ENCODE measurements at places on chromosomes 13 and 19.

- peak; percentile 100 for DNase-seq
Measured at GRCh38 chr19:44891016-44891882, at the start of gene TOMM40. Gene TOMM40, plus strand, starts transcription at chr19:44891254. Its CDS starts 162 bp downstream, at chr19:44891416.

DNA sequence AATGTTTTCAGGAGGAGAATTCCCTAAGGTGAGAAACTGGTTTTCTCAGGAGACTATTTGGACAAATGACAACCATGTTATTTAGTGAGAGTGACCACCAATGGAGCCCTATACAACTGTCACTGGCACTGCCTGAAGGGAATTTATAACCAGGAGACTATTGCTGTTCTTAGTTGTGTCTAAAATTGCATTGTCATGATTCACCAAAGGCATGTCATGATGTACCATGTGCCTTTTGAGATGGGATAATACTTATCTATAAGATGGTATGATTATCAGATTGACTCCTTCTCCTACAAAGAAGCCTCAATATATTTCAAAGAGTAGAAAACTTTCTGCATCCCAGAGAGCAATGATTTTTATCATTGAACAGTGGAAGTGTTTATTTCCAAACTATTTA, 739.4 kb upstream of the GPC6 start:
- no peak for DNase-seq

GRCh38 chr13:26583662-26584061, 26.2 kb downstream of the WASF3 start:
- DNase-seq, result no peak

GRCh38 chr19:17326595-17326966, 8.1 kb downstream of the ANO8 start:
- DNase-seq, result no peak

- no peak for DNase-seq
Measured at GRCh38 chr13:81106348-81106747, 765.4 kb upstream of the SPRY2 start.
